H7 (cell line): ENCODE measurements at places on chromosomes 7 and 10.
A peak's percentile ranks its signal among the peaks of the same experiment; 100 is the strongest.

DNA sequence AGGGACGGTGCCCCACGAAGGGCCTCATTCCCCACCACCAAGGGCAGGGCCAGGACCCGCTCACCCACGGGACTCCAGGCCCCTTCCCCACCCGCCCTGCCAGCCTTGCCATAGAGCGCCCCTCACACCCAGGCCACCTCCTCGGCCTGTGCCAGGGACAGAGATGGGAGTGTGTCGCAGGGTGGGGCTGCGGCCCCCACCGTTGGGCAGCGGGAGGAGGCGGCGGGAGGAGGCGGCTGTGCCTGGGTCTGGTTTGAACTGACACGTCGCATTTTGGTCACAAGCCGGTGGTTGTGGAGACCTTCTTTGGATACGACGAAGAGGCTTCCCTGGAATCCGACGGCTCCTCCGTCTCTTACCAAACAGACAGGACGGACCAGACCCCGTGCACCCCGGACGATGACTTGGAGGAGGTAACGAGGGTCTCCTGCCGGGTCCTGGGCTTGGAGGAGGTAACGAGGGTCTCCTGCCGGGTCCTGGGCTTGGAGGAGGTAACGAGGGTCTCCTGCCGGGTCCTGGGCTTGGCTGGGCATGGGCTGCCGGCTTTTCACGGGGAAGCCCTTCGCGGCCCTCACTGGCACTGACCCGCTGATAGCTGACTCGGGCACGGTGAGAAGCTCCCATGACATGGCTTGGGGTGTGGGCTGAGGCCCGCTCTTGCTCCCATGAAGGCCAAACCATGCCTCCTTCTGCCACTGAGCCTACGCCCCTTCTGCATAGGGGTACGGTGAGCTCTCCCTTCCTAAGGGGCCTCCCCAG, 46.4 kb upstream of the DPYSL4 start:
- DNase-seq = no peak

DNA sequence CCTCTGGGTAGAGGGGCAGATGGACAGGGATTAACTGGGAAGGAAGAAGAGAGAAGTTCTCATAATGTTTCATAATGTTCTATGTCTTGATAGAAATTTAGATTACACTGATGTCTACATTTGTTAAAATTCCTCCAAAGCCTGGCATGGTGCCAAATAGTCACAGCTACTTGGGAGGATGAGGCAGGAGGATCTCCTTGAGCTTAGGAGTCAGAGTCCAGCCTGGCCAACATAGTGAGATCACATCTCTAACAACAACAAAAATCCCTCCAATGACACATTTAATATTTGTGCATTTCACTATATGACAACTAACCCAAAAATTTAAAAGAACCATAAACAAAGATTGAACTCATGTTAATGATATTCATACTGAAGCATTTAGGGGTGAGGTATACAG, 33.0 kb upstream of the PPP1R3C start:
- no peak for DNase-seq

DNA sequence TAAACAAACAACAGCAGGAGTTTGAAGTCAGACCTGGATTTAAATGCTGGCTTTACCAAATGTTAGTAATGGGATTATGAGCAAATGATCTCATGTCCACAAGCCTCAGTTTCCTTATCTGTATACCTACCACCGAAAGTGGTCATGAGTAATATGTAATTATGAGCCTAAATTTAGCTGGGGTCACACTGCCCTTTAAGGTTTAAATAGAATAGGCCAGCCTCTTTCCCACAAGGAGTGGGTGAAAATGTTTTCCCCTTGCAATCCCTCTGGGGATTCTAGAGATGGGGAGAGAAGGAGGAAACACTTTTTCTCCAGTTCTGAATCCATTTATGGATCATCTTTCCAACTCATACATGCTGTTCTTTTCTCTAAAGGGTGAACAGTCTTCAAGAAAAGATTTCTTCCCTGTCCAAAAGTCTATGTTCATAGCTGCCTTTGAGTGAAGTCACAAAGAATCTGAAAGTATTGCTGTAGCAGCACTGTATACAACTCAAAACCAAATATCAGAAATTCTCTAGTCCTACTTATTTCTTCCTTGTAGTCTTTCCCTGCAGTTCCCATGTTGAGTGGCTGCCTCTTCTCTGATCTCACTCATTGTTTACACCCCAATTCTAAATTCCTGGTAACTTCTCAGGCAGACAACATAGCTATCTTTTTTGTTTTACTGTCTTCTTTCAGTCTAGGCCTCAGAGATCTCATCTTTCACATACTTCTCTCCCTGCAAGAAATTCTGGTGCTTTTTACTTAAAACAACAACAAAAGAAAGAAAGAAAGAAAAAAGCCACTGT, 7.4 kb upstream of the TSPAN12 start:
- no peak for DNase-seq

DNA sequence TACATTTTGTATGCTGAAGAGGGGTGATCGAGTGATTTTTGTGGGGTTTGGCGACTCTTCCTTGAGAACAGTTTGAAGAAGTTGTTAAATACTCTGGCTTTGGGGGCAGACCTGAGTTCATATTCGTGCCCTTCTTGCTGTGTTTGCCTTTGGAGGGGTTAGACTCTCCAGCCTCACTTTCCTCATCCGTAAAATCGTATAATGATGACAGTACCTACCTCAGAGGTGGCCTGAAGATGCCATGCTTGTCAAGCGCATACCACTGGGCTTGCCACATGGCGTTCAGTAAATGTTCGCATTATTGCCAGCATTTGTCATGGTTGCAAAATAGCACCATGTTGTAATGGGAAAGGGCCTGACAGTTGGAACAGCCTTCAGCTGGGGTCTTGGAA, 1.3 kb downstream of the STK17A start:
- DNase-seq = no peak

- DNase-seq = no peak
Observed at GRCh38 chr7:141239661-141240060, 165.8 kb downstream of the TMEM178B start.

DNA sequence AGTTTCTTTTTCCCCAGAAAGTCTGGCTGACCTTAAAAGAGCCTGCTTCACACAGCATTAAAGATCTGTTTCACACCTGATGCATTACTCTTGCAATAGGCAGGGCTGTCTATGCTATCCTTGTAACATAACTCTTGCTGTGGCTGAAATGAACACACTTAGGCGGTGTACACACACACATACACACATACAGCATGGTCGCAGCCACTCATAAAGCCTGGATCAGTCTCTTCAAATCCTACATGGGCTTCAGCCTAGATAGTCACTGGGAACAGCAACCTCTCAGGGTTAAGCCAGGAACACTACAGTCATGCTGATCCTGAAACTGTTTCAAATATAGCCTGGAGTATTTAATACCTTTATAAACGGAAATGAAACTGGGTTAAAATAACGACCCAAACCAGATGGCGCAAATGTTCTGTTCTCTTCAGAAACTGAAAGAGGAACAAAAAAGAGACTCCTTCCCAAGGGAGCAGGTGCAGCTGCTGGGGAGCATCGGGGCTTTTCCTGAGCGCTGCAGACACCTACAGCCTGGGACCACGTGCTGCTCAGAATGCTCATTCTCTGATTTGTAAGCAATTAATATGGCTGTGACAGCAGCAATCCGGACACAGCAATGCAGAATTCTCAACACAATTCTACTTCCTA, 61.0 kb upstream of the SFMBT2 start:
- DNase-seq = no peak

DNA sequence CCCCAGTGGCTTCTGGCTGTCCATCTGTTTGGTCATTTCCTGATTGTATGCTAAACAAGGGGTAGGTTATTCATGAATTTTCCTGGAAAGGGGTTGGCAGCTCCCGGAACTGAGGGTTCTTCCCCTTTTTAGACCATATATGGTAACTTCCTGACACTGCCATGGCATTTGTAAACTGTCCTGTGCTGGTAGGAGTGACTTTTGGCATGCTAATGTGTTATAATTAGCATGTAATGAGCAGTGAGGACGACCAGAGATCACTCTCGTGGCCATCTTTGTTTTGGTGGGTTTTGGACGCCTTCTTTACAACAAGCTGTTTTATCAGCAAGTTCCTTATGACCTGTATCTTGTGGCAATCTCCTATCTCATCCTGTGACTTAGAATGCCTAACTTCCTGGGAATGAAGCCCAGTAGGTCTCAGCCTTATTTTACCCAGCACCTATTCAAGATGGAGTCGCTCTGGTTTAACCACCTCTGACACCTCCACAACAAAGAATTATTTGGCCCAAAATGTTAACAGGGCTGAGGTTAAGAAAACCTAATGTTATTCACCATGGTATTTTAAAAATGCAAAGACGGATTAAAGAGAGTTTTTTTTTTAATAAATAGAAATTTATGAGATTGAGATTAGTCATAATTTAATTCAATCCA, 2.4 kb upstream of the PTN start:
- DNase-seq = no peak

DNA sequence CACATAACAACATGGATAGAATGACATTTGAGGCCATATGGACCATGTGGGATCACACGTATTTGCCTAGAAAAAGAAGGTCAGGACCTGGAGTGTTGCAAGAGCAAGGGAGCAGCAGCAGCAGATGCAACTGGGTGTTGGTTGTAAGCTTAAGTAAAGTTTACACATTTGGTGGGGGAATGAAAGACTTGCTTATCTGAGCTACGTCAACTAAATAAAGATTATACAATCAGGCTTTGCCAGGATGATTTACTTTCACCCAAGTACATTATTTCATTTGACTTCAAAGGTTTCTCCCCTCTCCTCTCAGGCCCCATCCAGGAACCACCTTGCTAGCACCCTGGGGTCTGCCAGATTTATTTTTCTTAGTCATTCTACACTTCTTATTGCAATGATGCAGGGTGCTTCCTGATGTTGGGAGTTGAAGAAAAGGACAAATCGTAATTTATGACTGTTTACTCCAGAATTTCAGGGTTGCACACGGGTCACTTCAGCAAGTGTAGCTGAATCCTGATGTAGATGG, 591.9 kb upstream of the IGFBP3 start:
- DNase-seq = no peak

GRCh38 chr7:87712571-87712970, 84.4 kb downstream of the RUNDC3B start:
- DNase-seq = no peak

DNA sequence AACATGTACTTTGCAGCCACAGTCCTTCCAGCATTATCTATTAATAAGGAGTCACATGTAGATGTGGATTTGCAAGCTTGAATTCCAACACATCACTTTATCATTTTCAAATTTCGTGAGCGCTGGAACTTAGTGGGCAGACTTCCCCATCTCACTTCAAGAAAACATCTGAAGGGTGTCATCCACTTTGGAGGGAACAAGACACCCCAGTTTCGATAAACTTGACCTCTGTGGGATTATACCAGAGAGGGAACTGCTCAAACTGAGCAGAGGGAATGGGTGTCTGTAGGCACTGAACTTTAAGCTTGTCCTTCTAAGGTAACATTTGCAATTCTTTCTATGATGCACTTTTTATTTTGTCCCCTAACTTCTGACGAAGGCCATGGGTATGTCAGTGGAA, 27.5 kb downstream of the ADRB1 start:
- DNase-seq = no peak

- DNase-seq = peak; percentile 78
Observed at GRCh38 chr7:13989126-13989948, at the start of gene ETV1. Gene ETV1 (minus strand): TSS chr7:13989666. CDS start chr7:13989052, 614 bp downstream.

DNA sequence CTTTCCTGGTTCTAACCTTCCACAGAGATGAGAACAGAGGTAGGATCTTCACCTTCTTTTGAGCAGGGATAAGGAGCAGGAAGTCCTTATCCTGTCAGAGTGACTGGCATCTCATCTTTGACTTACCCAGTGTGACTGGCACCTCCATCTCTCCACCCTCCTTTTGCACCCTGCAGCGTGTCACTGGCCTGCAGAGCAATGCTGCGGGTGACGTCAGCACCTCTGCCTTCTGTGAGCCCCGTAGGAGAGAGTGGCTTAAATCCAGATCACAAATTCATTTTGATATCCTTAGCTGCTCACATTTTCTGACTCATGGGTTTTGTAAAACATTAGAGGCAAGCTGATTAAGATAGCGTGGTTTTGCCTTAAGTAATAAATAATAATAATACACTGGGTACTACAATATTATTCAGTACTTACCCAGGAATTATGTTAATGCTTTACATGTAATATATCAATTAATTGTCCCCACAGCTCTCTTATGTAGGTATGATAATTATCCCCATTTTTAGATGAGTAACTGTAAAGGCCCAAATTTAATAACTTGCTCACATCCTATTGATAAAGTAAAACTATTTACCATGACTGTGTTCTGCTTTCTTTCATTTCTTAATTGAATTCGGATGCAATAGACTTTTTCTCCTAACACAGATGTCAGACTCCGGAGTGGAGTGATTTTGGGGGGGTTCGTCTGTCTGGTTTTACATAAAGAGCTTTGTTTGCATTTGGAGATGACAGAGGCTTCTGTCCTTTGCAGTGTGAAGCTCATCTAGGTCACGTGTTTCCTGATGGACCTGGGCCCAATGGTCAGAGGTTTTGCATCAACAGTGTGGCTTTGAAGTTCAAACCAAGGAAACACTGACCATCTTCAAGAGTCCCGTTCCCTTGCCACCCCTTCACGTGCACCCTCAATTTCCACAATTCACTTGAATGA, 24.9 kb downstream of the MSRB2 start:
- DNase-seq = no peak

- no peak for DNase-seq
Observed at GRCh38 chr7:132882714-132883428, 199.0 kb downstream of the CHCHD3 start.

GRCh38 chr10:29409241-29410054, 120.6 kb downstream of the LYZL1 start:
- peak; percentile 10 for DNase-seq

DNA sequence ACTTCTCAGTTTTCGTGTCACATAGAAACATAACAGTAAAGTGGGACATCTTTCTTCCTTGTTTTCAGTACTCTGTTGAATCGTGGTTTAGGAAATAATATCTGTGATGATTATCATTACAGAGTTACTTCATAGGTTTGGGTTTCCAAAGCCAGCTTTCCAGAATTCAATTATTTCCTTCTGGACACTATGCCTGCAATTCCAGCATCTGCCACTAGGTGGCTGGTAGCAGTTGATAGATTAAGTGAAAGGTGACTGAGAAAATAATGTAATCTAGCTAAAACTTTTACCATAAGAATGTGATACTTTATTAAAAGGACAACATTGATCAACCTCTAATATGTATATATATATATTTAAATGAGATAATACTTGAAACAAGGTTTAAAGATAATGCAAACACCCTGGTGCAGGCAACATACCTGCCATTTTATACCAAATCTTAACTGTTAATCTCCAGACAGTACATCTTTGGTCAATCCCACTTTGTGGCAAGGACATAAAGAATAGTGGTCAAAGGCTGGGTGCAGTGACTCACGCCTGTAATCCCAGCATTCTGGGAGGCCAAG, 102.6 kb downstream of the SH3PXD2A start:
- peak; percentile 70 for DNase-seq

GRCh38 chr10:6567203-6567703, 12.8 kb downstream of the PRKCQ start:
- DNase-seq = no peak

- DNase-seq = no peak
Observed at GRCh38 chr7:13524076-13524475, 465.4 kb downstream of the ETV1 start.

GRCh38 chr7:94975336-94975735, 67.9 kb downstream of the PPP1R9A start:
- DNase-seq = no peak

DNA sequence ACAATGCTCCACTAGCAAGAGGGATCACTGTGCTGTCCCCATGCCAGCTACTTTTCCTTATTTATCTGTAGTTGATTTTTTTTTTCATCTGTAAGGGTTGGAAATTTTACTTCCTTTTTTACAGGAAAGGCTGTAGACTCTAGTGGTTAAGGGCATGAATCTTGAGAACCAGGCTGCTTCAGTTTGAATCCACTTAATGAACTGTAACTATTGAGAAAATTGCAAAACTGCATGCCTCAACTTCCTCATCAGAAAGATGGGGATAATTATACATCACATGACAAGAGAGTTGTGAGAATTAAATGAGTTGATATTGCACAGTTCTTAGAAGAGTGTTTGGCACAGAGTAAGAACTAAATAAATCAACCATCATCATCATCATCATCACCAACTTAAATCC, 106.4 kb upstream of the GSDME start:
- no peak for DNase-seq
